ENCODE measurements at places on chromosomes 6 and 20. TPM values are rescaled to one million over a fixed set of nuclear protein-coding genes. Genes with fewer than 3 reads are reported as not detected.

DNA sequence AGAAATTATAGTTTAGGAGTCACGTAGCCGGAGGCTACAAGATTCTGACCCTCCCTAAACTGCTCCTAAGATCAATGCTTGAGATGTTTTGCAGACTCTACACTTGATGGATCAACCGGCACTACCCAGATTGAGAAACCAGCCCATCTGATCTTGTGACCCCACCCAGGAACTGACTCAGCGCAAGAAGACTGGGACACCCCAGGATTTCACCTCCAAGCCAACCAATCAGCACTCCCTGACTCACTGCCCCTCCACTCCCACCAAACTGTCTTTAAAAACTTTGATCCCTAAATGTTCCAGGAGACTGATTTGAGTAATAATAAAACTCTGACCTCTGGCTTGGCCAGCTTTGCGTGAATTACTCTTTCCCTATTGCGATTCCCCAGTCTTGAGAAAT, 99.8 kb downstream of the OPRM1 start:
- DNase-seq = no peak

- no peak for DNase-seq
Observed at GRCh38 chr6:106155219-106155830, 69.2 kb downstream of the PRDM1 start.

GRCh38 chr6:149501768-149502167, 17.0 kb upstream of the ZC3H12D start:
- DNase-seq = no peak

GRCh38 chr6:10837009-10837621, 1.2 kb downstream of the MAK start:
- no peak for DNase-seq

- DNase-seq = no peak
Observed at GRCh38 chr6:38646166-38646878, 6.6 kb upstream of the BTBD9 start.

DNA sequence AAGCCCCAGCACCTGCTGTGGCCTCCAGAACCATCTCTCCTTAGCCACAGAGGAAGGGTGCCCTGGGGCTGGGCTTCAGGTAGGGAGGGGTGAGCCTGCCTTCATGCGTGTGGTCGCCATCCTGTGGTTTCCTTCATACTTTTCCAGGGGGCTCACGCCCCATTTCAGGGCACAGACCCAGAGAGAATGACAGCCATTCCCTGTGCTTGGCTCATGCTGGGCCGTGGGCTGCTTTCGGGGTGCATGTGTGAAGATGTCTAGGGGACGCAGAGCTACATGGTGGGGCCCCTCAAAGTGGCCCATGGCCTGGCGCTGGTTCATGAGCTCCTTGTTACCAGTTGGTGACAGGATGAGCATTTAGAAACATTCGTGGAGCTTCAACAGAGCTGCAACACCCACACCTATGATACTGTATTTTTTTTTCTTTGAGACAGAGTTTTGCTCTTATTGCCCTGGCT, 190.3 kb upstream of the SLC24A3 start:
- DNase-seq = no peak

DNA sequence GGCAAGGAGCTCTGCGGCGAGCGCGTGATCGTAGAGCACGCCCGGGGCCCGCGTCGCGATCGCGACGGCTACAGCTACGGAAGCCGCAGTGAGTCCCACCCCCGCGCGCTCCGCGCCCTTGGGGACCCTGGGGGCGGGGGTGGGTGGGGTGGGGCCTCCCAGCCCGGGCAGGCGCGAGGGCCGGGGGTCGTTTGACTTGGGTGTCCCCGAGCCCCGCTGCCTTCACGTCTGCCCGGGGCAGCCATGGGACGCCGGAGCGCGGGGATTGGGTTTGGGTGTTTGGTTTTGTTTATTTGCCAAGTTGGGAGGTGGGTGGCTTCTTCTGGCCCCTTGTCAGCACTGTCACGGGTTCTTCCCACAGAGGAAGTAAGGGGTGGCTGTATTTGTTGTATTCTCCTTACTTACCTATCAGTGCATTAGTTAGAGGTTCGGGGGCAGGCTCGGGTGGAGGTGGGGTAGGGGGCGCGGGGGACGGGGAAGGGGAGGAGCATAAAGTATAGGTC, 777 bp downstream of the SRSF6 start:
- no peak for DNase-seq

- no peak for DNase-seq
Observed at GRCh38 chr6:132961610-132962009, 147.2 kb downstream of the RPS12 start.

GRCh38 chr6:43478008-43478372, 620 bp downstream of the TJAP1 start:
- DNase-seq = no peak

GRCh38 chr6:42720739-42721138, 1.7 kb downstream of the PRPH2 start:
- DNase-seq = no peak

- DNase-seq = no peak
Observed at GRCh38 chr20:4297127-4297826, 281.9 kb upstream of the RNF24 start.

- no peak for DNase-seq
Observed at GRCh38 chr6:70575899-70576495, 9.3 kb downstream of the SDHAF4 start.

GRCh38 chr6:100892693-100893092, 11.6 kb upstream of the ASCC3 start:
- no peak for DNase-seq

- no peak for DNase-seq
Observed at GRCh38 chr6:117545161-117545595, 57.1 kb downstream of the GOPC start.

DNA sequence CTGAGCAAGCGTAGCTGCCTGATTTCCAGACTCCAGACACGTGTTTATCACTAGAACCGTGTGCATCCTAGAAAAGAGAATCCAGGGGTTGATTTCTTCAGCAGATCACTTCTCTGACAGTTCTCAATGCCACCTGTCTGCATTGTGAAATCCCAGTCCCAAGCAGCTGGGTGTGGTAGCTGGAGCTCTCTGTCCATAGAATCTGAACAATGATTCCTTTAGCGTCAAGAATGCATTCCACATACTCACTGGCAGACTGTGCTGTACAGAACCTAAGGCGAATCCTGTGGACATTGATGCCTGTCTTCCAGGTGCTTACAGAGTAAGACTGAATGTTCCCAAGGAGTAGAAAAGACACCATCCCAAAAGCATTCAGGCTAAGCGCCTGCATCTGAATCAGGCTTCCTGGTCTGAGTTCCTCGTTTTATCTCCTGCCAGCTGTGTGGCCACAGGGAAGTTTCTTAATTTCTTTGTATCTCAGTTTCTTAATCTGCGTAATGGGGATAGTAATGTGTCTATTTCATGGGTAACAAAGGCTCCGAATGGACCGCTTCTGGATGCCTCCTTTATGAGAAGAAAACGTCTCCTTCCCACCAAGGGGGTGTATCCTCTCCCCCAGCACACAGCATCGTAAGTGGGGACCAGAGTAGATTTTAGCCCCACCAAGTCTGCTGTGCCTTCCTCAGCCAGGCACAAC, 10.4 kb upstream of the TRAF3IP2 start:
- DNase-seq = no peak

DNA sequence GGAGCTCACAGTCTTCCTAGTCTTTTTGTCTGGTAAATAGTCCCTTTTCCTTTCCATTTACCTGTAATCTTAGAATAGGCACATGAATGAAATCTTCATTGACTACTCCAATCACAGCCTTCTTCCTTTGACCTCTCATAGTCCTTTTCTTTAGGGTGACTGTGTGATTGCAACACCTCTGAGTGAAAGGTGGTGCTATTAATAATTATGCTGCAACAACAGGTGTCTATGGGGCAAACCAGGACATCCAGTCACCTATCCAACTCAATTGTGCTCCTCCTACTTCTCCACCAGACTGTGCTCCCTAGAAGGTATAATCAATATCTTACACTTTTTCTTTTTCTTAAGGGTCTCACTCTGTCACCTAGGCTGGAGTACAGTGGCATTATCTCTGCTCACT, 29.4 kb downstream of the RIPOR2 start:
- no peak for DNase-seq

GRCh38 chr6:146666909-146667308, 68.1 kb downstream of the ADGB start:
- DNase-seq = no peak

- no peak for DNase-seq
Observed at GRCh38 chr6:21842875-21843645, 249.5 kb downstream of the SOX4 start.

DNA sequence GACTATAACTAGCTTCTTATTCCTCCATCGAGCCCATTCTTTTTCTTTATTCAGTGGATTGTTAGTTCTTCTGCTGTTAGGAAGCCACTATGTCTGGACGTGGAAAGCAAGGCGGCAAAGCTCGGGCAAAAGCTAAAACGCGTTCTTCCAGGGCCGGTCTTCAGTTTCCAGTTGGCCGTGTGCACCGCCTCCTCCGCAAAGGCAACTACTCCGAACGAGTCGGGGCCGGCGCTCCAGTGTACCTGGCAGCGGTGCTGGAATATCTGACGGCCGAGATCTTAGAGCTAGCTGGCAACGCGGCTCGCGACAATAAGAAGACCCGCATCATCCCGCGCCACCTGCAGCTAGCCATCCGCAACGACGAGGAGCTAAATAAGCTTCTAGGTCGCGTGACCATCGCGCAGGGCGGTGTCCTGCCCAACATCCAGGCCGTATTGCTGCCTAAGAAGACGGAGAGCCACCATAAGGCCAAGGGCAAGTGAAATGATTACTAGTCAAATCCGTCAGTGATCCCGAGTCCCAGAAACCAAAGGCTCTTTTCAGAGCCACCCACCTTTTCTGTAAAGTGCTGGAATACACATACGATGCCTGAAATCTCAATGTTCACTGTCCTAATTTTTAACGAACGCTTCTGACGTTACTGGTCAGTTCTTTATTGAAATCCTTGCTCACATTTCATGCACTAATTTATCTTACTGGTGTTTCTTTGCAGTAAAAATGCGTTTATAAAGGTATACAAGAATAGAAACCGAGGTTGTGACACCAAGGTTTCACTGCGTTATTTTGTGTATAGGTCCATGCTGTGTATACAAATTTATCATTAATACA, 129.9 kb downstream of the HFE start:
- peak; percentile 87 for DNase-seq

The PLCB1 gene
- total RNA-seq = 10.7 TPM

The GATA5 gene
- not detected for total RNA-seq

The STMND1 gene
- total RNA-seq = not detected

The SLC22A16 gene
- not detected for total RNA-seq

The EPB41L1 gene
- 1.1 TPM for total RNA-seq

The GNRH2 gene
- total RNA-seq = 1.8 TPM

The B3GALT4 gene
- total RNA-seq = 16.2 TPM

The BTN1A1 gene
- not detected for total RNA-seq

The CD93 gene
- 0.58 TPM for total RNA-seq

Measured in T-cell (primary cell).